Activated CD8-positive, alpha-beta memory T cell treated with anti-CD3 and anti-CD28 coated beads for 1 hour (primary cell): ENCODE measurements at places on chromosomes 5 and 9.

GRCh38 chr5:132674671-132675506 lies 1.1 kb downstream of the IL4 start:
- DNase-seq = no peak

DNA sequence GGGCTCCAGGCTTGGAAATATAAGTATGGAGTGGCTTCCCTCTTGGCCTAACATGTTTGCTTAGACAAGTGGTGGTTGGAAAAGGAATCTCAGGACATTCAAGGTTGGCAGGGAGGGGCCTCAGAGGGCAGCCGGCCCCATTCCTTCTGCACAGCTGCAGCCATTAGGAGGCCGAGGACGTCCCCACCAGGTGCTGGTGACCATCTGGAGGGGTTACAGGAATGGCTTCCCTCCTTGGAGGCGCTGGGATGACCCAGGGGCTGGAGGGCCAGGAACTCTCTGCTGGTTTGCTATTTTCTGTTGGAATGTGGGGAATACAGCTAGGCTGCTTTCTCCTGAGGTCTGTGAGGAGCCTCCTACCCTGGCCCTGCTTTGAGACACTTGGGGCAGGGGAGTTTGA lies 18.5 kb downstream of the STC2 start:
- no peak for DNase-seq

DNA sequence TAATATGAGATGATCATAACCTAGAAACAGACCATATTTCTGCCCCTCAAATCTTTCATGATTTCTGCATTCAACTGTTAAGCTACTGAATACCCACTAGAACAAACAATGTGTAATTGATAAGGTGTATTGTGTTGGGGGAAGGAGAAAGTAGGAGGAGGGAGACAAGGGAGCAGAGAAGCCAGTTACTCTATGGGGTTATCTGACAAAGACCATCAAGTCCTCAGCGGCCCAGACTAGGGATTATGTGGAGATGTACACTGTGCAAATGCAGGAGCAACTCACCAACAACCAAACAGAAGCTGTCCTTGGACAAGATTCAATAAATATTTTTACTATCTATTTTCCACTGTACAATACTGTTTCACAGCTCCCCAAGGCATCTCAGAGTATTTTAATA lies 2.7 kb downstream of the NRG2 start:
- DNase-seq = no peak

GRCh38 chr9:113148781-113149510 lies 1.9 kb upstream of the SLC31A2 start:
- no peak for DNase-seq

DNA sequence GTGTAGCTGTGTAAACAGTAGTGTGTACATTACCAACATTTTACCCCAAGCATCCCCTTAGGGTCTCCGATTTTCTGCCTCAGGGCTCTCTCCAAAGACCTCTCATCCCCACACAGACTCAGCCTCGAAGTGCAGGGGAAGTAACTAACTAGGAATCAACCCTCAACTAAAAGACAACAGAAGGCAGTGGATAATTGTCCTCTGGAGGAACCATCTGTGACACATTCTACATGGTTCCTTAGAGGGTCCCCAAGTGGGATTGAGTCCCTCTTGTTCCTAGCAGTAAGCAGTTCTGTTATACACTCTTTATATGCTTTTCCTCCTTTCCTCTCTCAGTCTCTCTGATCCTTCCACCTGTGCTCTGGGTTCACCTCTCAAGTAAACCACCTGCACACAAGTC lies 157.2 kb downstream of the SV2C start:
- DNase-seq = no peak

GRCh38 chr5:170338291-170338690 lies 40.7 kb upstream of the LCP2 start:
- DNase-seq = no peak

- no peak for DNase-seq
These were observed 156.4 kb downstream of the EFNA5 start for GRCh38 chr5:107514305-107514704.

- DNase-seq = no peak
These were observed 88.3 kb upstream of the MSX2 start for GRCh38 chr5:174636094-174636493.

DNA sequence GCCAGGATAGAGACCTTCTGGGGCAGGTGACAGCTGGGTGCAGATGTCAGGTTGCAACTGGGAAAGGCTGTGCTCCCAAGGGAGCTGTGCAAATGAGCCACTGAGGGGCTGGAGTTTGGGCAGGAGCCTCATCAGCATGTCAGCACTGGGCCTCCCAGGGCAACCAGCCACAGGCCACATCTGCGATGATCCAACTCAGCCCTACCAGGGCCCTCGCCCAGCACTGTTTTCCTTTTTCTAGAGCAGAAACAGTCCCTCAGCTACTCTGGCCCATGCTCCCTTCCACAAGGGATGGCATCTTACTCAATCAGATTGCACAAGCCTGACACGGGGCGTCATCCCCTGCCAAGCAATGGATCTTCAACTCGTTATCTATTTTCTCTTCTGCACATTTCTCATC lies 24.8 kb downstream of the NIPAL4 start:
- no peak for DNase-seq

- DNase-seq = no peak
These were observed 1.1 kb upstream of the GPX3 start for GRCh38 chr5:151019331-151019730.

GRCh38 chr9:99513441-99514112 lies 291.5 kb downstream of the SEC61B start:
- DNase-seq = no peak

DNA sequence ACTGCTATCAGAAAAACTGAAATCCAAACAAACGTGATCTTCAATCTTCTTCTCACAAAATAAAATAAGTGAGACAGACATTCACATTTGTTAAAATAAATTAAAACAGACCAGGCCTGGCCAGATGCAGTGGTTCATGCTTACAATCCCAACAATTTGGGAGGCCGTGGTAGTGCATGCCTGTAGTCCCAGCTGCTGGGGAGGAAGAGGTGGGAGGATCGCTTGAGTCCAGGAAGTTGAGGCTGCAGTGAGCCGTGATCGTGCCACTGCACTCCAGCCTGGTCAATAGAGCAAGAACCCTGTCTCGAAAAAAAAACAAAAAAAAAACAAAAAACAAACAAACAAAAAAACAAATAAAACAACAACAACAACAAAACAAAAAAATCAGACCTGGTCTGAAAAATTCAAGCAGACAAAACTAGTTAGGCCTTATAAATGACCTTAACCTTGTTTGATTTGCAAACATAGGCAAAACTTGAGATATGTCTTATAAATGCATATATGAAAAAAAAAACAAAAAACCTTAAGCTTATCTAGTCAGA lies 10.8 kb downstream of the MAPKAP1 start:
- no peak for DNase-seq

- DNase-seq = no peak
These were observed 109.1 kb downstream of the SUSD1 start for GRCh38 chr9:112065806-112066606.

DNA sequence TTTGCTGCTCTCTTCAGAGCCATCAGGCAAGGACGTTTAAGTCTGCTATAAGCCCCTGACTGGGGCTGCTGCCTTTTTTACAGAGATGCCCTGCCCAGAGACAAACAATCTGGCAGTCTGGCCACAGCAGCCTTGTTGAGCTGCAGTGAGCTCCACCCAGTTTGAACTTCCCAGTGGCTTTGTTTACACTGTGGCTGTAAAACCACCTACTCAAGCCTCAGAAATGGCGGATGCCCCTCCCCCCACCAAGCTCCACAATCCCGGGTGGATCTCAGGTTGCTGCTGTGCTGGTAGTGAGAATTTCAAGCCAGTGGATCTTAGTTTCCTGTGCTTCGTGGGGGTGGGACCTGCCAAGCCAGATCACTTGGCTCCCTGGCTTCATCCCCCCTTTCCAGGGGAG lies 59.7 kb upstream of the SNCAIP start:
- no peak for DNase-seq

- DNase-seq = no peak
These were observed 12.4 kb upstream of the CYFIP2 start for GRCh38 chr5:157253547-157253946.

GRCh38 chr9:95992536-95992935 lies 117.0 kb downstream of the ERCC6L2 start:
- no peak for DNase-seq

- no peak for DNase-seq
These were observed 124.3 kb downstream of the TLR4 start for GRCh38 chr9:117828466-117828865.

DNA sequence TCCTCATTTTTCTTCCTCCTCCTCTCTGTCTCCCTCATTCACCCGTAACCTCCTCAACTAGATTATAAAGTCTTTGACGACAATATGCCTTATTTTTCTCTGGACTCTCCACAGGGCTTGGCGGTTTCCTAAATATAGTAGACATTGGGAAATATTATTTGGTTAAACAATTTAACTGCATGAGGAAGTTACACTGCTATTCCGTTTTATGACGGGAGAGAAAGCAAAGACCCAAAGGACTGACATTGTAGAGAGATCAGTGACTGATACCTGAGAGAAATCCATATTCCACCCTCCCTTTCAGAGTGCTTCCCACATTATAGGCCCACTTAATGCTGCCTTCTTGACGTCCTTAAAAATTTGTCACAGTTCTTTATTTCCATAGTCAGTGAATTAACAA lies 51.2 kb downstream of the GDA start:
- no peak for DNase-seq
